ENCODE measurements at places on chromosomes 13 and 19.

DNA sequence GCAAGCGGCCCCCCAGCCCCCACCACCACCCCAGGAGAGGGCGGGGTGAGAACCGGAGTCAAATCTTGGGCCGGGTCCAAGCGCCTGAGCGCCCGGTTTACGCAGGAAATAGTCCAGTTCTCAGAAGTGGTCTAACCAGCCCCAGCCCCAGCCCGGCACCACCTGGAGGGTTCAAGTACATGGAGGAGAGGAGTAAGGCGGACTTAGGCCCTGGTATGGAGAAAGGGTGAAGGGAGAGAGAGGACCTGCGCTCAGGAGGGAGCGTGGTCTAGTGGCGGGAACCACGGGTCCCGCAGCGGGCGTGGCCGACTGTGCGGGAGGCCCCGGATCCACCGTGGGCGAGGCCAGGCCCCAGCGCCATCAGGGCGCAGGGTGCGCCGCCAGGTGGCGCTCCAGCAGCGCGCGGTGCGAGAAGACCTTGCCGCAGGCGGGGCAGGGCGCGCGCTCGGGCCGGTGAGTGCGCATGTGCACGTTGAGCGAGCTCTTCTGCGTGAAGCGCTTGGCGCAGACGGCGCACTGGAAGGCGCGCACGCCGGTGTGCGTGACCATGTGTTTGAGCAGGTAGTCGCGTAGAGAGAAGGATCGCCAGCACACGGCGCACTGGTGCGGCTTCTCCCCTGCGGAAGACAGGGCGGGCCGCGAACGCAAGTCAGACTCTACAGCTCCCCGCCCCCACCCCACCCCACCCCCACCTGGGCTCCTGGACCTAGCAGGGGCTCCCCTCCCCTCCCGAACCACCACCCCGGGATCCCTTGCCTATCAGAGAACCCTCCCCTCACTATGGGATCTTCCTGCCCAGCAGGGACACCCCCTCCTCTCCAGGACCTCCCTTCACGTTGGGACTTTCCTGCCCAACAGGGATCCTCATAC lies 2.1 kb upstream of the SLC27A5 start:
- DNase-seq = no peak

DNA sequence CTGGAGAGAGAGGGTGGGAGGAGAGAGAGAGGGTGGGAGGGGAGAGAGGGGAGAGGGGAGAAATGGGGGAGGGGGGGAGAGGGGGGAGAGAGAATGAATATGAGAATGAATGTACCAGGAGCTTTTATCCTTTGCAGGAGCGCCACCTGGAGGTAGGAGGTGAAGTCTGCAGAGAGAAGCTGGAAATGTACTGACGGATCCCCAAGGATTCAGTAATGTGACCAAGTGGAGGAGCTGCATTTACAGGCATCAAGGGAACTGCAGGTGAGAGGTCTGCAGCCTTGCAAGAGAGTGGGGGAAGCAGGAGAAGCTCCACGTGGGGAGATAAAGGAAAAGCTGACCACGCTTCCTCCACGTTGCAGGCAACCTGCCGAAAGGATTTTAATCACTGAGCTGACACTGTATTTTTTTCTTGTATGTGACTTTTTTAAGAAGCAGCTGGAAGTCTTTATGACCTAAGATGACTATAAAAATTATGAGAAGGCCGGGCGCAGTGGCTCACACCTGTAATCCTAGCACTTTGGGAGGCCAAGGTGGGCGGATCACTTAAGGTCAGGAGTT lies 33.7 kb downstream of the VSTM1 start:
- no peak for DNase-seq

DNA sequence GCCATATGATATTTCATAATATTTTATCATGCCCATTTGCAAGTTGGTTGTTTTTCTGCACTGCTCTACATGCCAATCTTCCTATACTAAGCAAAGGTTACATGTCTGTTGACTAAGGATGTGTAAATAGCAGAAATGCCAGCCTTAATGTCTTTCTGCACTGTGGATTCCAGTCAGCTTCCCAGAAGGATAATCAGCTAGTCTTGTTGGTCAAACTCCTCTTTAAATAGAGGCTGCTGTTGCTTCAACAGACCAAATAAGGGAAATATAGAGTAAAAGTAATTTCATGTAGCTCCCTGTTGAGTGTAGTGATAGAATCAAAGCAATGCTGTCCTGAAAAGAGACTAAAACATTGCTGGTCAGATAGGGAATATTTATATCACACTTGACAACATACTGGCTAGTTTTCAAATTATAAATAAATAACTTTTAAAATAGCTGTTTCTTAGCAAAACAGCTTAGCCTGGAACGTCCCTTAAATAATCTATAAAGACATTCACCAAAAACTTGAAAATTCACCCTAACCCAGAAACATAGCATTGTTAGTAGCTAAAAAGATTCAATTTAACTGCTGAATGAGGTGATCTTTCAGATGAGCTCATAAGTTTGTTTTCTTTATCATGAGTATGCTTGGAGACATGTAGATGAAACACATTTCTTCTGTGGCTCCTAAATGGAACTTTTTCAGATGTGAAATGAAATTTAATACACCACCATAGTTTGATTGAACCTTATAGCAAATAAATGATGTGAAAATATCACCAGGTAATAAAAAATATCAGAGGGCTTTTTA lies 56.6 kb downstream of the FRY start:
- no peak for DNase-seq

GRCh38 chr19:52923778-52924593 lies 758 bp upstream of the ZNF888 start:
- no peak for DNase-seq

GRCh38 chr13:39777527-39778061 lies 122.1 kb downstream of the COG6 start:
- peak; percentile 79 for DNase-seq

DNA sequence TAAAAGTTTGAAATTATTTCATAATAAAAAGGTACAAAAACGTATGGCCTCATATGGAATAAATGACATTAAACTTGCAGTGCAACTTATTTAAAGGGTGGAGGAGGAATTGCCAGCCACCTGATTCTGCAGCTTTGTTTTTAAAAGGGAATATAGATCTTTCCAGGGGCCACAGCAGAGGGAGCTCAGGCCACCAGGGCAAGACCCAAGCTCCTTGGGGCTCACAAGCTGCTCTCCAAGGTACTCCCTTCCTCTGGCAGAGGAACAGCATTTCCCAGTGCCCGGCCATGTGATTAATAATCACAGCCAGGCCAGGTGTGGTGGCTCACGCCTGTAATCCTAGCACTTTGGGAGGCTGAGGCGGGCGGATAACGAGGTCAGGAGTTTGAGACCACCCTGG lies 6.2 kb downstream of the ACOD1 start:
- DNase-seq = no peak

DNA sequence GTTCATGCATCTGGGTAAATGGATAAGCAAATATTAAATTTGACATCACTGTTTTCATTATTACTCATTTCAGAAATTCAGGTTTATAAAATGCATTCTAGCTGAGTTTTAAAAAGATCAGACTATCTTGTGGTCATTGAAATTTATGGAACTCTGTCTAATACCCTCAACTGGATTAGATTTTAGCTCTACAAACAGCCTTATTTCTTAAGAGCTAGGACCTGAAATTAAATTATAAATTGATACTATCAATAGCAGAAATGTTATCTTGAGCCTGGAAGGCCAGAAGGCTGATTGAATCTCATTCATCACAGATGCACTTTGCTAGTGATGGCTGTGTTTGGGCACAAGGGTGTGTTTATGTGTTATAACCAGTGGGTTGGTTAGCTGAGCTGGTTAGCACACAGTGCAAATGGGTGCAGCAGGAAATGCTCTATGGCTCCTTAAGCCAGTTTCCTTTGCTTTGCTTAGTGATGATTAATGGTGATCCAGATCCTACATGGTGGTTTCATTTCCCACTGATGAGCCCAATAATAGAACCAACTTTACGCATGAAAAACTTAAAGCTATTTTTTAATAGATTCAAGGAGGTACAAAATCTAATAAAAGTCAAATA lies 310.8 kb upstream of the KLF12 start:
- no peak for DNase-seq

DNA sequence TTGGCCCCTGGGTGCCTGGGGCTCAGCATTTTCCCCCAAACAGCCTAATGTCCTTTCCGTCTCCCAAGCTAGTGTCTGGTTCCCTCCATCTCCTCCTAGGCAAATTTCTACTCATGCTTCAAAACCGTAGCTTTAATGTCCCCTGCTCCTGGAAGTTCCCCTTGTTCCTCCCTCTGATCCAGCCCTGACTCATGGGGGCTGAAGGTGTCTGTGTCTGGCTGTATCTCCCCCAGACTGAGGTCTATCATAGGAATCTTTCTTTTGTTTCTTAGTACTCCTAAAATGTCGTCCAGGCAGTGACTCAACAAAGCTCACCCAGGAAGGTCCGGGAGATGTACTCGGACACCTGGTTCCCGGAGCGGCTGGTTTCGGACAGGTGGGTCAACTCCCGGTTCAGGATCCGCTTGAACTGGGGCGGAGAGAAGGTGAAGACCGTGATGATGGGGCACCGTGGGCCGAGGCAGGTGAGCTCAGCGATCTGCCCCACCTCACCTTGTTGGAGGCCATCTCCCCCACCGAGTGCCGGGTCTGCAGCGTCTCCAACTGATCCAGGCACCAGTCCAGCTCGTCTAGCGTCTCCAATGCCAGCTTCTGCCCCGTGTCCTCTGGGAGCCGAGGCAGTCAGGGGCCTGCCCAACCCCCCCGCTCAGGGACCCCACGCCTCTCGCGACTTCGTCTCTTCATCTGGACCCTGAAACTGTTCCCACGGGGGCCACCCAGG lies 6.2 kb downstream of the PDE4C start:
- DNase-seq = no peak

GRCh38 chr13:23763318-23763717 lies 125.9 kb downstream of the MIPEP start:
- no peak for DNase-seq

- DNase-seq = no peak
These were observed 14.7 kb downstream of the MAG start for GRCh38 chr19:35306473-35307246.

- no peak for DNase-seq
These were observed 113.6 kb upstream of the ARGLU1 start for GRCh38 chr13:106681536-106681935.

DNA sequence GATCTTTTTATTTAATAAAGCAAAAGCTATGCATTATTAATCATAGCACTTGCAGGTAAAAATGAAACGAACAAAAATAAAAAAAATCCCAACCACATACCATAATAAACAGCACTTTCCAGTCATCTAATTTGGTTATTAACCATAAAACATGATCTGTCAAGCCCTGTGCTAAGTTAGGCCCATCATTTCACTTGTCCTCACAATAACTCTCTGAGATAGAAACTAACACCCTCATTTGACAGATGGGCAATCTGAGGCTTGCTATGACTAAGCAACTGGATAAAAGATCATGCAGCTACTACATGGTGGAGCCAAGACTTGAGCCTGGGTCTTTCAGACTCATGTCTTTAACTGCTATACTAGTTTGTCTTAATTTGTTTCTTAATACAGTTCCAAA lies 21.8 kb downstream of the PROSER1 start:
- DNase-seq = no peak

GRCh38 chr13:98678741-98679140 lies 73.7 kb downstream of the SLC15A1 start:
- no peak for DNase-seq

- DNase-seq = no peak
These were observed 2.0 kb upstream of the PTOV1 start for GRCh38 chr19:49848938-49849337.

DNA sequence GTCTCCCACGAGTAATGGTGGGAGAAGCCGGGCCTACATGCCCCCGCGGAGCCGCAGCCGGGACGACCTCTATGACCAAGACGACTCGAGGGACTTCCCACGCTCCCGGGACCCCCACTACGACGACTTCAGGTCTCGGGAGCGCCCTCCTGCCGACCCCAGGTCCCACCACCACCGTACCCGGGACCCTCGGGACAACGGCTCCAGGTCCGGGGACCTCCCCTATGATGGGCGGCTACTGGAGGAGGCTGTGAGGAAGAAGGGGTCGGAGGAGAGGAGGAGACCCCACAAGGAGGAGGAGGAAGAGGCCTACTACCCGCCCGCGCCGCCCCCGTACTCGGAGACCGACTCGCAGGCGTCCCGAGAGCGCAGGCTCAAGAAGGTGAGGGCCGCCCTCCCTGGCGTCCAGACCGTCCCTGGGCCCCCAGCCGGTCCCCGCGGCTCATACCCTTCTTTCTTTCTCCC lies 1.4 kb upstream of the USF2 start:
- DNase-seq = no peak

DNA sequence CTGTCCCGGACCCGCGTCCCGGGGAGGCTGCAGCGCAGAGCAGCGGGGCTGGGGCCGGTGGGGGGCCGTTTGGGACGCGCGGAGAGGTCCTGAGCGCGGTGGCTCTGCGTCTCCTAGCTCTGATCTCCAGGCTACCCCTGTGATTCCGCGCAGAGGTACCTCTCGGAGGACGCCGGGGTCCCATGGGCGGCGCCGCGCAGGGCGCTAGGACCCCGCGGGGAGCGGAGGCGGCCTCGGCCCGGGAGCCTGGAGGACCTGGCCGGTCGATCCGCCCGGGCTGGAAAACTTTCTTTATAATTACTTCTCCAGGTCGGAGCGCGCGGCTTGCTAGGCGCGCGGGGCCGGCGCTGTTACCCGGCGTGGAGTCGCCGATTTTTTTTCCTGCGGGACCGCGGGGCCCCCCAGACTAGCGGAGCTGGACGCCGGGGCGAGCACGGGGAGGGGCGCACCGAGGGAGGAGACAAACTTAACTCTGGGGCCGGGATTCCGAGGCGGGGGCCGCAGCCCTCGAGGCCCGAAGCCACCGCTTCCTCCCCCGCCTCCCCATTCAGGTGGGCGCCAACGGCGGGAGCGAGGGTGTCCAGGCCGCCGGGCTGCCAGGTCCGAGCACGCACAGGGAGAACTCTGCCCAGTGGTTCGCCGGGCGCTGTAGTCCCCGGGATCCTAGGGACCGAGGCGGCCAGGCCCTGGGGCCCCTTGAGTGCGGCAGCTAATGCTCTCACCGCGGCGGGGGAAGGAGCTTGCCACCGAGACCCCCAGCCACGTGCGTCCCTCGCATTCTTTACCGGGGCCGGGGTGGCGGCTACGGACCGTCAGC lies 848 bp upstream of the CEBPA start:
- no peak for DNase-seq

DNA sequence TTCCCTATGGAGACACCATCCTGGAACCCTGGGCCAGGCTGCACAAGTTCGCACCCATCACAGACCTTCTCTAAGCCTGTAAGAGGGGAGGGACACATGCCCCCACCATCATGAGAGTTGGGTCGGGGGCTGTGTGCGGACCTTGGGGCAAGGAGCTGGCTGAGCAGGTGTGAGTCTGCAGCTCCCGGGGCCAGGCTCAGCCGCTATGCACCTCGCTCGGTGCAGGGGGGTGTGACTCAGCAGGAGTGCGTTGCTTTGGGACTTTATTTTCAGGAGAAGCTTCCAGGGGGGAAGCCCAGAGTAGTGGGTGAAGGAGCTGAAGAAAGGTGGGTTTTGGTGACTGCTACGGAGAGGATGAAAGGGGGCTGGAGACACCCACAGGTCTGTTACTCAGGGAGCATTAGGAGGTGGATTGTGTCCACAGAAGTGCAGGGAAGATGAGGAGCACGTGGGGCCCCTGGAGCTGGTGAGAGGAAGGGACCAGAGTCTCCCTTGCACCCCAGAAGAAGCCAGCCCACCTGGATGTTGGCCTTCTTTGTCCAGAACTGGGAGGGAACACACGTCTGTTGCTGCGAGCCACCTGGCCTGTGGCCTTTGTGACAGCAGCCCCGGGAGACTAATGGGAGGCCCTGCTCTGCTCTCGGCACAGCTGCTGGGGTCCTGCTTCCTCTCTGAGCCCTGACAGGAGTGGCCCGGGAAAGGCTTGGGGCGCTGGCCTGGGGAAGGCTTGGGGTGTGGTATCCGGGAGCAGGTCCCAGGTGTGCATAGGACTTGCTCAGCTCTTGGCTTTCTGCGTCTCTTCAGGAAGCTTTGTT lies 162.6 kb downstream of the TEX29 start:
- DNase-seq = no peak

Measured in AG04449 (cell line).